ENCODE measurements at places on chromosomes 7 and 10.

DNA sequence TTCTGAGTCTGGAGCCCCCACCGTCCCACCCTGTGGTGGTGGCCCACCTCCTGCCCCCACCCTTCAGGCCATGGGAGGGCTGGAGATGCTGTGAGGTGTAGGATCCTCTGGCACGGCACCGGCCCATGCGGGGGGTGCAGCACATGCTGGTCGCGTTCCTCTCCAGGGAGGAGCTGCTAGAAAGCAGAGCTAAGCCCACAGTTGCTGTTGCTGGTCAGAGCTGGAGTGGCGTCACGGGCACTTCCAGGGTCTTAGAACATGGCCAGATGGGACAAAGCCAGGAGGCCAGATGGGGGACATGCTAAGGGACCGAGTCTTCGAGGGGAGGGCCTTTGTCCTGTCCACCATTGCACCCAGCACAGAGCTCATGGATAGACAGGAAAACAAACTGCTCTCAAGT, 21.6 kb downstream of the AGAP3 start:
- no peak for DNase-seq

DNA sequence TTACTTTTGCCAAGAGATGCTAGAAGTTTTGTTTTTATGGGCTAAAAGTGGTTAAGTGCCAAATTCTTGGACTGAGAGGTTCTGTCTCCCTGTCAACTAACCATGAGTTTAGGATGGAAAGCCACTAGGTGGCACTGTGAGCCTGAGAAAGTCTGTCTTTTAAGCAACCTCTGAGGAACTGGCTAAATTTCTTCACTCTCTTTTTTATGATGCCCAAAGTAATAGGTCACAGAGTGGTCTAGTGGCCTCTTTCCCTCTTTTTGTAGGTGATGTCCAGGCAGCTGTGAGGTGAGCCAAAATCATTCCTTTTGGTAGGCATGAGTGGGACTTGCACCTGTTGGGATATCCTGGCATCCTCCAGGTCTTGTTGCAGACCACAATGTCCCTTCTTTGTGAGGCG, 56.8 kb downstream of the SND1 start:
- DNase-seq = no peak

DNA sequence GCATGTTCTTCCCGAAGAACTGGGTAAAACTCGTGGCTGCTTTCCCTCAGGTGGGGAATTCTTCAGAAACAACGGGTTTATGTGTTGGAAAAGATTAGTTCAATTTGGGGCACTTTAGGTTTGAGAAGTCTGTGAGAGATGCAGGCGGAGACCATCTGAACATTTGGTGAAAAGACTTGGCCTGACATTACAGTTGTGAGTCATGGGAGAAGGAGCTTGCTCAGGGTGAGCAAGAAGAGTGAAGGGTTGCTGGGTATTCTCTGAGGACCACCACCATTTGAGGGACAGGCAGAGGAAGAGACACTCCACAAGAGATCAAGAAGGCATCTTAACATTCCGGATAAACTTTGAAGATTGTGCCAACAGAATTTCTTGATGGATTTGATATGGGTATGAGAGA, 88.6 kb downstream of the PODXL start:
- DNase-seq = no peak

DNA sequence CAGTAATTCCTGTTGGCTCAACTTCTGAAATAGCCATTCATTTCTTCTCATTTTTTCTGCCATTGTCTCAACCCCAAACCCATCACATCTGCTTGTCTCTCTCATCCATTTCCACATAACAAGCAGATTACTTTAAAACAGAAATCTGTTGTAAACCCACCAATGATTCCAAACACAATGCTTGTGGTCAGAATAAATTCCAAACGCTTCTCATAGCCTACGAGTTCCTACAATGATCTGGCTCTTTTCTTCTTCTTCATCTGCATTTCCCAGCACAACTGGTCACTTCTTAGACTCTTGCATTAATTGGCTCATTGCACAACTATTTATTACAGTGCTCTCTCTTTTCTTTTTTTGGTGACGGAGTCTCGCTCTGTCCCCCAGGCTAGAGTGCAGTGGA, 364.1 kb downstream of the GATA3 start:
- DNase-seq = no peak

DNA sequence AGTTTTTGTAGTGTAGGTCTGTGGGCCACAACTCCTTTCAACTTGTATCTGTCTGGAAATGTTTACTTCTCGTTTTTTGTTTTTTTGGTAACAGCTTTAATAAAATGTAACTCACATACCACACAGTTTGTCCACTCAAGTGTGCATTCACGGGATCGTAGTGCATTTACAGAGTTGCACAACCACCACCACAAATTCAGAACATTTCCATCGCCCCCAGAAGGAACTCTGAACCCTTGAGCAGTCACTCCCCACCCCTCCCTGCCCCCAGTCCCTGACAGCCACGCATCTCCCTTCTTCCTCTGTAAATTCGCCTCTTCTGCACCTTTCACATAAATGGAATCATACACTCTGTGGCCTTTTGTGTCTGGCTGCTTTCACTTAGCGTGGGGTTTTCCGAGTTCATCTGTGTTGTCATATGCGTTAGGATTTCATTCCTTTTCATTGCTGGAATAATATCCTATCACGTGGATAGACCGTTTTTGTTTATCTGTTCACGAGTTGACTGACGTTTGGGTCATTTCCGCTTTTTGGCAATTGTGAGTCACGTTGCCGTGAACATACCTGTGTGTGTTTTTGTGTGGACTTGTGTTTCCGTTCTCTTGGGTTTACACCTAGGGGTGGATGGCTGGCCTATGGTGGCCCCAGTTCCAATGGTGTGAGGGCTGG, 10.3 kb downstream of the JAKMIP3 start:
- no peak for DNase-seq

DNA sequence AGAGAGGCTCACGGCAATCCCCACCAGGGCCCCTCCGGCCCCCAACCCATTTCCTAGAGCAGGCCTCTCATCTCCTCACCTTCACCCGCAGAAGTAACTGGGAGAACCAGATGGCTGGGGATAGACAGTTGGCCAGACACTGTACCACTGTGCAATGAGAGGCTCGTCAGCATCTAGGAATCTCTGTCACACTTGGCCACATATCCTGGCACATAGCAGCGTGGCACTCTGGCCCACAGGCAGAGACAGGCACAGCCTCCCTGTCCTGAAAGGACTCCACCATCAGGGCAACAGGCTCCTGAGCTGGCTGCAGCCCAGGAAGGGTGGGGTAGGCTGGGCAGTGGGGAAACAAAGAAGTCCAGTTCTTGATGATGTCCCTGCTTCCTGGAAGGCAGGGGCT, 45.8 kb downstream of the C10orf143 start:
- DNase-seq = no peak

DNA sequence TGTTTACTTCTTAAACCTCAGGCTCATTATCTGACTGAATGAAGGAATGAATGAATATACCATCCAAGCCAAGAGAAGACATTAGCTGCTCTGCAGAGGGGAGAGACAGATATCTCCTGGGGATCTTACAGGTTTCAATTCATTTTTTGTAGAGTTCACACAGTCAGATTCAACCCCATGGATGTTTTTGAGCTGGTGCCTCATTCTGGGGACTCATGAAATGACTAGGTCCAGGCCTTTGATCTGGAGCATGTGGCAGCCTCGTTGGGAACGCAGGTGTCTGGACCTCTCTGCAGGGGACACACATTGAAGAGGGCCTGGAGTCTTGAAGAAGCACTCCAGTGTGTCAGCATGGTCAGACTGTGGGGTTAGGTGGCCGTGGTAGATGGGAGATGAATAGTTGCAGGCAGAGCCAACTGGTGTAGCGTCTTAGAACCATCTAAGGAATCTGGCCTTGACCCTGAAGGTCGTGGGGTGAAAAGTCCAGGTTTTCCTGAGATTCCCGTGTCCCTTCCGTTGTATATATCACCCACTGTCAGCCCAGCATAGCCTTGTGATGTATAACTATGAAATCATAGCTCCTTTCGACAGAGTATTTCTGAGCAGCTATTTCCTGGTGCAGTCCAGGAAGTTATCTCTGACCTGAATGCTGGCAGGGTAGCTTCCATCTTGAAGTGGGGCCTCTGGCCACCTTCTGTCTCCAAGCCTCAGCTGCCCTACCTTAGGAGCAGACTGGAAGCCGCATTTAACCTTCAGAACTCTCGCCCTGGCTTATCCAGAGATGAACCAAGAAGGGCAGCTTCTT, 22.3 kb downstream of the BTBD16 start:
- no peak for DNase-seq

Data from activated B cell treated with CpG ODN at 0.5 μM for 24 hours (primary cell).